Glutamatergic neuron (in vitro differentiated cells): ENCODE measurements at places on chromosomes 7 and 10. TPM values are rescaled to one million over a fixed set of nuclear protein-coding genes. Genes with fewer than 3 reads are reported as not detected.

GRCh38 chr7:46168671-46169383 lies 247.8 kb upstream of the IGFBP3 start:
- DNase-seq, result no peak

DNA sequence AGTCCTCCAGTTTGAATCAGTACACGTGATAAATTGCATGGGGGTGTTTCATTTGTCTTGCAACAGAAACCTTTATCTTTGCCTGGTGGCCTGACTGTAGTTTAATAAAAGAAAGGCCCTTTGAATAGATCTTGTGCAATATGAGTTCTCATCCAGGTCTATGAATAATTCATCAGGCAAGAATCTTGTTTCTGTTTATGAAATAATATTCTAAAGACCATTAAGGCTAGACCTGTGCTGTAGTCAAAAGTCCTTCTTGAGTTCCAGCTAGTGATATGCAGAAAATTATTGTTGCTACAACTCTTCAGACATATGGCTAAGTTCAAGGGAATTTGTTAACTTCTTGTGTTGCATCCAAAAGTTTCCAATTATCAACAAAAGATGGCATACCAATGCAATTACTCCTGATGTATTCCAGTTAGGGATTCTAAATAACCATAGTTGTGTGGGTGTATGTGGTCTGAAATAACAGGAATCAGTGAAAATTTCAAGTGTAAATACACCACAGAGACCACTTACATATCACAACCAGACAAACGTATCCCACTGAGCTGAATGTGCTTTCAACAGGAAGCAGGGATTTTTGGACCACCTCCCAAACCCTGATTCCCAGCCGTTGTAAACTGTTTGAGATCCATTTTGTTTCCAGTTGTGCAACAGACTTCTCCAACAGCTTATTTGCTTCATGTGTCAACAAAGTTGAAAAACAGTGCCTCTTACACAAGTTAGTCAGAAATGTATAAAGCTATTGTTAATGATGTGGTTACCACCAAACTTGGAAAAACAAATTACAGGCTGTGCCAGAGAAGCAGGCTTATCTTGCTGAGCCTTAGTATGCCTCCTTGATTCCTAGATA lies 54.7 kb upstream of the BICC1 start:
- no peak for DNase-seq

Gene GGCT
- 25.0 TPM for total RNA-seq

DNA sequence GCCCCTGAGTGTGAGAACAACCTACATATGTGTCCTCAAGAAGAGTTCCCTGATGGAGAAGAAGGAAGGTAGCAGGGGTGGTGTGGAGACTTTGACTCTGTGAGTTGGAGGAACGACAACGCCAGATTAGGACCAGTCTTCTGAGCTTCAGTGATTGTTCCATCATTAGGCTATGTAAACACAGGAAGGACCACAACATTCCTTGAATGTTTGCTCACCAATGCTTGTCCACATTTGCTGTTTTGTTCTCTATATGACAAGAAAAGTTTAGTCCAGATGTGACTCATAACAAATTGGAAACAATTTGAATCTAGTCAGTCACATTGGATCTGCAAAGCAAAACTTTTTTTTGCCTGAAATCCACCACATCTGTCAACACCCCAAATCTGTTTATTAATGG lies 62.7 kb downstream of the ENTPD1 start:
- DNase-seq, result no peak

DNA sequence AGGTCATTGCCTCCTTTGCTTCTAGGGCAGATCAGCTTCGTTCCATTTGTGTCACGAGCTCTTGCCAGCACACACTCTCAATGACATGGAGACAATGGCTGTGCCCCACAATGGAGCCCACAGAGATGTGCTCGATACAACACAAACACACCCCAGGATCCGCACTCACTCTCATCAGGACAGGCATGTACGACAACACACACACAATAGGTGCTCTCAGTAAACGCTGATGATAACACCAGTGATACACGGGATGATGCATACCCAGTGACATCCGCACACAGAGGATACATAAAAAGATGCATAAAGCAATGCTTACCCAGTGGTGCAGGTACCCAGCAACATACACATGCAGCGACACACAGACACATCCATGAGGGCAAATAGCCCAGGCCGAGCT lies 61.2 kb upstream of the LBX1 start:
- DNase-seq, result no peak

- no peak for DNase-seq
Measured at GRCh38 chr10:34758447-34758996, 56.6 kb downstream of the PARD3 start.

GRCh38 chr7:27602766-27603165 lies 59.9 kb downstream of the HIBADH start:
- DNase-seq, result no peak

DNA sequence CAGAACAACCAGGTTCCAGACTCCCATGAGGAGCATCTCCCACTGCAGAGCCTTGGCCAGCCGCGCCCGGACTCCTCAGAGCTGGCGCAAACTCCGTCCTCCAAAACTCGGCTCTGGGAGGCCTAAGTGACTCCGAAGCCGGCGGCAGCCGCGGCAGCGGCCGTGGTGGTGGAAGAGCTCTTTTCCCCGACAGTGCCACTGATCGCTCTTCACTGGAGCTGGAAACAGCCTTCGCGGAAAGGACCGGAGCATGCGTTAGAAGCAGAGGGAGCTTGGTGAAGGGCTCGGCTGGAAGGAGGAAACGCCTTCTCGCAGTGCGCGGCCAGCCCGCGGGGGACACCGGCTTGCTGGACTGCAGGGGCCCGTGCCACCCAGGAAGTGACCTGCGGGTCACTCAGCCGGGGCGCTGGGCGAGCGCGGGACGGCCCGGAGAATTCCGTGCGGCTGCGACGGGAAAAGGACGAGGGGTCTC lies 5.0 kb upstream of the HOXA13 start:
- DNase-seq, result peak; percentile 49

DNA sequence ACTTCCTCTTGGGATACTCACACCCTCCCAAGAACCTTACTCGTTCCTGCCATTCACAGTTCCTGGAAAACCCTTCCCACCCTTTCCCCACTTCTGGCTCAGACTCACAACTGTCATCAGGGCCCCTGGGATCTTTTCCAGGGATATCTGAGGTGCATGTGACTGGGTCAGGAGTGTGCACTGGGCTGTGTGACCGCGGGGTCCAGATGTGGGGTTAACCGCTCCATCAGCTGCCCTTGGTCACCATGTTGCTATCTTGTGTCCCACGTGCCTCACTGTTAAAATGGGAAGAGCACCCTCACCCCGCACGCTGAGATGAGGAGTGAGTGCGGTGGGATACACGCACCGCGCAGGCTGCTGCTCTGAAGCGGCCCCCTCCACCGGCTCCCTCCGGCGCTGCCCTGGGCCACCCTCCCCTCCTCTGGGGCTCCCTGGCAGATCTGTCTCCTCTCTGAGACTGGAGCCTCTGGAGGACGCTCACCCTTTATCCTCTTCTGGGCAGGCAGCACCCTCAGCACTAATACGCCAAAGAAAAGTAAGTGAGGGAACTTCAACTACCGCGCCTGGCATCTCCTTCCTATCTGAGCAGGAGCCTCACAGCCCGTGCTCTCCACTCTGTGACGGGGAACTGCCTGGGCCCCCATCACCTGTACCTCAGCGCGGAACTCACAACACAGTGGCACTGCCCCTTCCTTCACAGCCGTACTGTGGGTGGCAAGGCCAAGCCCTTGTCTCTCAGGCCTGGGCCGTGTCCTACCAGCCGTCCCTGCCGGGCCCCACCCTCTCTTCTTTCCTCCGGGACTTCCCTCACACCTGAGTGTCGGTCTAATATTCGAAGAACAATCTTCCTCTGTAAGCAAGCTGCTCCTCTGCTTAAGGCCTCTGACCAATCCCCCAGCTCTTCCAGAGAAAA lies 15.6 kb downstream of the COBL start:
- no peak for DNase-seq
